Nucleus accumbens (tissue), 56 donors: ENCODE measurements at places on chromosomes 16 and 17.

DNA sequence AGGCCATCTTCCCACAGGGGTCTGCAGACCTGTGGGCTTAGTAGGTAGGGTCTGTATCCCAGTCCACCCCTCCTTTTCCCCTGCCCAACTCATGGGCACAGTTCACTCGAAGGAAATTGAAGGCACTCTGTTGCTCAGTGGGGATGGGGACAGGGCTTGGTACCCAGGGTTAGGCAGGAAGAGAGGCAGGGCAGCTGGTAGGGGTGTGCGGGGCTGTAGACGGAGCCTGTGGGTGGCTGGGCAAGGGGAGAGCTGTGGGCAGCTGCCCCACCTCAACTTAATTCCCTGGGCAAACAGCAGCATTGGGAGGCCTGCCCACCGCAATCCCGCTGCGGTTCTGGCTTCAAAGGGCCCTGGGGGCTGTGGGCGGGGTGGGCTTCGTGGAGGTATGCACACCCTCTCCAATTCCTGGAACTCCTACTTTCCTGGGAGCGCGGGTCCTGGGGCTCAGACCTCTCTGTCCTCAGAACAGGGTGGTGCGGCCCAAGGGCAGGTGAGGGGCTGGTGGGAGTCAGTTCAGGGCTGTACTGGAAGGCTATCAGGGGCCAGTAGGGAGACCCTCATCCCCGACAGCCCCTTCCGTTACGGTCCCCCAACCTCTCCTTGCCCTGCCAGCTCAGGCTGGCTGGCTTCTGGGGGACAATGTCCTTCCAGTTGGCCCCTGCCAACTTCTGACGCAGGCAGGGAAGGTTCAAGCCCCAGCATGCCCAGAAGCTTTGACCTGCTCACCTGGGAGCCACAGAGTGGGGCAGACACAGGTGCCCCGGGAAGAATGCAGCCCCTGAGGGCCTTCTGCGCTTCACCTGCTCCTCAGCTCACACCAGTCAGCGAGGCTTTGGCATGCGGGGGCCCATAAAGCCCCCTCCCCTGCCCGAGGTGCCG, 9.1 kb downstream of the FOXJ1 start:
- no peak for DNase-seq

DNA sequence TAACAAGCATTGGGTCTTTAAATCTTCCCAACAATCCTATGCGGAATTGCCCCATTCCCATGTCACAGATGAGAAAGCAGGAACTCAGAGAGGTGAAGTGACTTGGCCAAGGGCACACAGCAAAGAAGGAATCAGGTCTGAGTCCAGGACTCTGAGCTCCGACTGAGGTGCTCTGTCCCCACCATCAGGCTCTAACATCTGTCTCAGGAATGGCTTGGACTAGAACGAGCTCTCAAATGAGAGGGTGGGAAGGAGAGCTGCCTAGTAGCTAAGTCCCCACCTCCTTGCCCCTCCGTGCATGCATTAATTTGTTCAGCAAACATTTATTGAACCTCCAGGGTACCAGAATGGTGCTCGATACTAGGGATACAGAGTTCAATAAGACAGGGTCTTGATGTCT, 26.7 kb downstream of the ABCC3 start:
- DNase-seq: no peak

DNA sequence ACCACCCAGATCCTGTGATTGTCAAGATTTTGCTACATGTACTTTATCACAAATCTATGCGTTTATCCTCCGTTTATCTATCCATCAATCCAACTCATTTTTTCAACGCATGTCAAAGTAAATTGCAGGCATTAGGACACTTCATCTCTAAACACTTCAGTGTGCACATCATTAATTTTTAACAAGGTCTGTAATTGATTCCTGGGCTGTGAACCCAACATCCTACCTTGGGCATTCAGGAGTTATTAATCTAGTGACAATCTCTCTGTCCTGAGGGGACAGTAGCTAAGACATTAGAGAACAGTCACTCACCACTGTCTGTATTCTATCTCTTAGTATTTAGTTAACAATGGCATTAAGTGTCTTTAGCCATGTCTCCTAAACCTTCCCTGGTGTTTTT, 264.7 kb downstream of the SOX9 start:
- DNase-seq: no peak

GRCh38 chr17:3559270-3559645, 1.6 kb upstream of the TRPV3 start:
- no peak for DNase-seq

DNA sequence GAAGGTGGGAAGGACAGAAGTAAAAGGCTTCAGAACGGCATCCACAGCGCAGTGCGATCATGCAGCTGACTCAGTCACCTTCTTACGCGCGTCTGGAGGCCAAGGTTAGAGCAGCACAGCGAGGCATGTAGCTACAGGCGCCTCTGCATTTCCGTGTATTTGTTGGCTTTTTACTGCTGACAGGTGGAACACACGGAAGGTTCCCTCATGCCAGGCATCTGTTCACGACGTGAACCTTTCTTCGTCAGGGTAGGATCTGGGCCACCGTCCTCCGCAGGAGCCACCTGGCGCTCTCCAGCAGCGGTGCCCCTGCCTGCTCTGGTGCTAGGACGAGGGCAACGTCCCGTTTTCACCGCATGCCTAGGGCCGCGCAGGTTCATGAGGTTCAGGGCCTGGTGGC, 15.3 kb downstream of the TMEM204 start:
- no peak for DNase-seq

DNA sequence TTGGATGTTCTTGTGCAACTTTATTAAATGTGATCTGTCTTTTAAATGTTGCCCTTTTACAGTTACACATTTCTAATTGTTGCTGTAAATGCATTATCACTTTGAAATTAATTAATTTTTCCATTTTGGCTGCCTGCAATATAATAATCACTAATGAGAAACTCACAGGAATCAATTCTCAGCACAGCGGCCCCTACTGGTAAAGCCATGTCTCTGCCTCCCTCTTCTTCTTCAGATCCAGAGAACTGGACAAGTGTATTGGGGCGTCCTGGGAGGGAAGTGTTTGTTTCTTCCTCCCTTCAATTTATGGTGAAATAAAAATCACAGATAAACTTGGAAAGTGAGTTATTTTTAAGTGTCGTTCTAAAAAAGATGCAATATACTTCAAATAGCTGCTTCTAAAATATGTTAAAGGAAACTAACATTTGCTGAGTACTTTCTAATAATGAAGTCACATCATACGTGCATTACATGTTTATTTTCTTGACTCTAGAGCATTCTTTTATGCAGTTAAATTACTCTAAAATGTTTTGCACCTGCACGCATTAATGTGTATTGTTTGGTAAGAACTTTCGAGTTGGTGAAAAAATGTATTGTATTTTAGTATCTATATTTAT, 338.0 kb downstream of the WWOX start:
- DNase-seq: no peak

DNA sequence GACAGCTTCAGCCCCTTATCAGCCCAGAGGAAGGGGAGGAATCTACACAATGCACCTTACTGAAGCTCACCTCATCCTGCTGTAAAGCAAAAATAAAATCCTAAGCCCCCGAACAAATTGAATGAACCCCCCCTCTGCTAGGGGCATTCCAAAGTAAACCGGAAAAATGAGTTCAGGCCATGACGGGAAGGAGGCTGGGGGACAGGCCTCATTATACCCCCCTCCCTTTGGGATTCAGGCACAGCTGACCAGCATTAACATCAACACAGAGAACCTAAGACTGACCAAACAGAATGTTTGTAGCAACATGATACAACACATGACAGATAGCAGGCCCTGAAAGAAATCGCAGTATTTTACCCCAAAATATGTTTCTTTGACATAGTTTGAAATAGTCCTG, 64.2 kb downstream of the DNAH17 start:
- no peak for DNase-seq

DNA sequence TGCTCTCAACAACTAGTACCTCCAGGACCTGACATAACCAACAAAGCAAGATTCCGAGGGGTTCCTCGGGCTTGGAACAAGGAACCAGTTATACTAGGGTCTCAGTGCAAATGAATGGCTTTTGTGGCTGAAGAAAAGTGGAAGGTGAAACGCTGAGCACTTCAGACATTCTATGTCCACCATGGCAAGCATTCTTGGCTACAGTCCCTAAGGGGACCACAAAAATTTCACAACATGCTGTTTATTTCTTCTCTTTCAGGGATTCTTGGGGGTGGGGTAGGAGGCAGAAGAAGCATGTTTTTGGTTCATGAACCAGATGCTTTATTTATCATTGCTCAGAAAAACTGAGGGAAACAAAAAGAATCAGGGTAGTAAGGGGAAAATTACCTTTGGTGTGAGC, 479.9 kb upstream of the CDH11 start:
- DNase-seq: no peak

- DNase-seq: no peak
Observed at GRCh38 chr17:49690256-49690655, 12.4 kb upstream of the SPOP start.

GRCh38 chr17:74852237-74853047, 7.2 kb downstream of the GRIN2C start:
- no peak for DNase-seq

DNA sequence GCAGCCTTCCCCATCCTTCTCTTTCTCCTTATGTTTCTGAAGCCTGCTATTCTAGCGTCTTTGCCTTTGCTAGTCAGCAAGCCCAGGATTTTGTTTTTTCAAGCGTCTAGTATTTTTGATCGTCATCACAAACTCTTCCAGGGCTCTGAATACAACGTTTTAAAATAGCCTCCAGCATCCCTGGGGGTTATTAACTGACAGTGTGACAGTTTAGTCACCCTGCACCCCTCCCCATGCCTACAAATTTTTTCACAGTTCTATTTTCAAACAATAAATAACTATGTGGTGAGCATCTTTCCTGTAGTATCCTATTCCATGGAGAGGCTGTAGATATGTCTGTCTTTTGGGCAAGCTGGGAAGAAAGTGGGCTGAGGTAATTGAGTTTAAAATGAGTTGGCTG, 280.9 kb downstream of the MAP2K4 start:
- DNase-seq: no peak

GRCh38 chr16:67939507-67940445, 3.1 kb upstream of the PSMB10 start:
- no peak for DNase-seq

DNA sequence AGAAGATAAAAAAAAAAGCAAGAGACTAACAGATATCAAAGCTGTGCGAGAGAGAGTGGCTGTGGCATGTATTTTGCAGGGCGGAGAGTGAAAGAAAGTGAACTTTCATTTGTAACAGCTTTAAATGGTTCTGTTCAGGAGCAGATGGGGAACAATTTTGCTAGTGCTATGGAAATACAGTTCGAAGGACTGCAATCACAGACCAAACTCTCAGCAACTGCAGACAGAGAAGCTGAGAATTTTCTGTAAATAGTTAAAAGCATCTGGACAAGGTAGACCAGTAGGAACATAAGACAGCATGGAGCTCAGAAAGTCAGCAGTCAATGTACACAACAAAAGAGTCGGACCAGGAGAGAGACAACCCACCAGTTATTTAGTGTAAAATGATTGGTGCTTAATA, 62.3 kb downstream of the TBX4 start:
- DNase-seq: no peak

GRCh38 chr16:17302214-17302613, 168.5 kb downstream of the XYLT1 start:
- DNase-seq: no peak
